ENCODE measurements at places on chromosomes 6 and 20.

- no peak for DNase-seq
Observed at GRCh38 chr6:156461647-156462046, 315.5 kb upstream of the ARID1B start.

DNA sequence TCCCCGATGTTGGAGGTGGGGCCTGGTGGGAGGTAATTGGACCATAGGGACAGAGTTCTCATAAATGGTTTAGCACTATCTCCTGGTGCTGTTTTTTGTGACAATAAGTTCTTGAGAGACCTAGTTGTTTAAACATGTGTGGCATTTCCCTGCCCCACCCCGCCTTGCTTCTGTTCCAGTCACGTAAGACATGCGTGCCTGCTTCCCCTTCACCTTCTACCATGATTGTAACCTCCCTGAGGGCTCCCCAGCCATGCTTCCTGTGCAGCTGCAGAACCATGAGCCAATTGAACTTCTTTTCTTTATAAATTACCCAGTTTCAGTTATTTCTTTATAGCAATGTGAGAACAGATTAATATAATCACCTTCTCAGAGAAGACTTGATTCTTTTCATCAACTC lies 2.5 kb upstream of the RNF144B start:
- no peak for DNase-seq

DNA sequence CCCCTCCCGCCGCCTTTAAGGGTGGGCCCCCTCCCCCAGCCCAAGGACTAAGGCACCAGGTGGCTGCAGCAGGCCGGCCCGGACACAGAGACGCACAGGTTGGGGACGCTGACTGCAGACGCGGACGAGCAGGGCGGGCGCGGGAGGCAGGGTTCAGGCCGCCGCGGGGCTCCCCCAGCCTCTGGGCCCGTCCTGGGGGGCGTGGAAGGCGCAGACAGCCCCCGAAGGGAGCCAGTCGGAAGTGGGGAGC lies 9.3 kb downstream of the DUSP15 start:
- DNase-seq, result peak; percentile 80

GRCh38 chr6:129552413-129552812 lies 157.6 kb downstream of the ARHGAP18 start:
- no peak for DNase-seq

- DNase-seq, result no peak
Observed at GRCh38 chr20:46151936-46152335, 33.8 kb downstream of the CD40 start.

DNA sequence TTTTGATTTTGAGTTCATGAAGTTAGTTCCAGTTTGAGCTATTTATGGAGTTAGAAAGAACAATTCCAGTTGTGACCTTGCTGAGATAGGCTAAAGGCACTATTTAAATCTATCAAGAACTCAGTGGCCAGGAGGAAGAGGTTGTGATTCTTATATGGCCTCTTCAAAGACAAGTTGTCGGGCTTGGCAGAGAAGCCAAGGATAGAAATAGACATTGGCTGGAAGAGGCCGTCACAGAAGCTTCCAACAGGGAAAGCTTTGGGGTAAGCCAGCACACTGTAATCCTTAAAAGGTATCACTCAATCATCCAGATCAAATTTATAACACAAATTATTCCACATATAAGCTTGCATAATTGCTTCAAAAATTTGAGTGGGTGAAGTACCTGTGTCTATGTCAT lies 286.1 kb downstream of the SYNE1 start:
- no peak for DNase-seq

- DNase-seq, result no peak
Observed at GRCh38 chr6:5744497-5744896, 262.2 kb downstream of the NRN1 start.

GRCh38 chr6:38843798-38844197 lies 128.7 kb downstream of the DNAH8 start:
- DNase-seq, result no peak

All from RWPE2 (cell line).